IPS DF 19.7 (cell line): ENCODE measurements at places on chromosomes 6 and 20.

DNA sequence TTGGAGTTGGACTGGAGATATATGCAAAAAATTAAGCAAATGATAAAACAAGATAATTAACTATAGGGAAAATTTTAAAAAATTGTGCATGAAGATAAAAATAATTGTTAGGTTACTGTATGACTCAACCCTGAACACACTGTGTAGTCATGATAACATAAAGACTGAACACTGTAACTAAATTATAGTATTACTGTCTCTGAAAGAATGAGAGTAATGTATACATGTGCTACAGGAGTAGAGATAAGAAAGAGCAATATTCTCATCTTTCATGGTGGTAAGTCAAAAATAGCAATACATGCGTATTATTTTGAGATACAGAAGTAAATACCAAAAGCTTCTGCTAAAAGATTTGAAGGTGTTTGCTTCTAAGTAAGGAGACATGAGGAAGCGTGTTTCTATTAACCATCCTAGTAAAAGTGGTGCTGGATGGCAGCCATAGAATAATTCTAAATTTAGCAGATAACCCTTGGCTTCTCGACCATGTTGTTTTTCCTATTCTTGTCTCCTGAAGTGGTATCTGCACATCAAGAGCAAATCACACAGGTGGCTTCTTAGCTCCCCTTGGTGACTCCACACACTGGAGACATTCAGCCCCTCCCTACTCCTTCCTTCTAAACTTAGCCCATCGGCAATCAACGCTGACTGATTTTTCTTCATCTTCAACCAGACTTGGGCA is 390.6 kb upstream of the PLCB4 start:
- no peak for DNase-seq

GRCh38 chr6:116362276-116362675 is 8.5 kb upstream of the DSE start:
- no peak for DNase-seq

DNA sequence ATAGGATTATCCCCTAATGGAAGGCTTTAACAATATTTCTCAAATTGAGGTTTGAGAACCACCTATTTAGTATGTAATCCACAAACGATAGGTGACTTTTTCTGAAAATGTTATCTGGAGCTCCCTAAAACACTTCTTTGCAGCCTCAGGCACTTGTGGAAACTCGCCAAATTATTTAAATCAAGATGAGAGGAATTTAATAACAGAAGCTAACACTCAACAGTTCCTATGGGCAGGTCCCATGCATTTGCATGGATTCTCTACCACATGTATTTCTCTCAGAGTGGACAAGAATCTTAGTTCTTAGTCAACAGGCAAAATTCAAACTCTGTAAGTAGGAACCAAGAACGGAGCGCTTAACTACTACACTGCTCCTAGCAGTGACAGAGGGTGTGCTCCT is 20.7 kb downstream of the SOX4 start:
- no peak for DNase-seq

DNA sequence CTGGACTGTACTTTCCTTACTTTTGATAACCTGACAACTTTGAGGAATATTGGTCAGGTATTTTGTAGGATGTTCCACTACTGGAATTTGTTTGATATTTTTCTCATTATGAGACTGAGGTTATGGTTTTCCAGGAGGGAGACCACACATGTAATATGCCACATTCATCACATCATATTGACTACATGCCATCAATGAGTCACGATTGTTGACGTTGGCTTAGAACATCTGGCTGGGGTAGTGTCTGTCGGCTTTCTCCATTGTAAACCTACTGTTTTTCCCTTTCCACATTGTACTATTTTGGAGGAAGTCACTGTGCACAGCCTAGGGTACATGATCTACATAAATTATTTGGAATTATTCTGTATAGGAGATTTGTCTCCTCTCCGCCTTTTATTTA is 1.4 kb upstream of the STX11 start:
- no peak for DNase-seq

GRCh38 chr20:20513720-20514119 is 145.8 kb downstream of the INSM1 start:
- DNase-seq = no peak

GRCh38 chr6:154632119-154632518 is 101.1 kb upstream of the SCAF8 start:
- DNase-seq = no peak

DNA sequence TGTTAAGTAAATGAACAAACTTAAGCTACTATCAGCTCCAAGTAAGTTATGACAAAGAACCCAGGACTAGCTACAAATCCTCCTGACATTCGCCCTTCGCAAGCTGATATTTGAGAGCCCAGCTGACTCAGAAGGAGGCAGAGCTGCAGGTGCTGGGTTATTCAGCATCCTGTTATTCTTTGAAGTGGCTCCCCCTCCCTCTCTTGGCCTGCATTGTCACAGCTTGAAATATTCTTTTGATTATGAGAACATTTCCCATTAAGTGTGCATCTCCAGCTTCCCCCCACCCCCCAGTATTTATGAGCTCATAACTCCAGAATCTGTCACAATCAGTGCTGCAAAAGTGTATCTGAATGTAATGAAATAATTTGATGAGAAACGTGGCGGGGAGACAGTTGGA is 78.8 kb upstream of the RALY start:
- no peak for DNase-seq

GRCh38 chr6:35601331-35602132 is 87.2 kb downstream of the FKBP5 start:
- DNase-seq = peak; percentile 12

DNA sequence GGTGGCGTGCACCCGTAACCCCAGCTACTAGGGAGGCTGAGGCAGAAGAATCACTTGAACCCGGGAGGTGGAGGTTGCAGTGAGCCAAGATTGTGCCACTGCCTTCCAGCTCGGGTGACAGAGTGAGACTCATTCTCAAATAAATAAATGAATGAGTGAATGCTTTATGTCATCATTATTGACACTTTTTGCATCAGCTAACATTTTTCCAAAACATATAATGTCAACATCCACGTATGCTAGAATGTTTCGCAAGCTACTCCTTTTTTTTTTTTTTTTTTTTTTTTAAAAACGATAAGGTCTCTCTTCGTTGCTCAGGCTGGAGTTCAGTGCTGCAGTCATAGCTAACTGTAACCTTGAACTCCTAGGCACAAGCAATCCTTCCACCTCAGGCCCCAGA is 72.2 kb downstream of the SENP6 start:
- DNase-seq = no peak

GRCh38 chr6:135256866-135257265 is 75.8 kb downstream of the MYB start:
- no peak for DNase-seq

- no peak for DNase-seq
Observed at GRCh38 chr20:58078741-58079522, 149.5 kb downstream of the ANKRD60 start.

GRCh38 chr6:54308289-54308985 is at the start of gene TINAG:
Gene TINAG (plus strand): TSS chr6:54308441. CDS start chr6:54308551, 110 bp downstream.
- no peak for DNase-seq

DNA sequence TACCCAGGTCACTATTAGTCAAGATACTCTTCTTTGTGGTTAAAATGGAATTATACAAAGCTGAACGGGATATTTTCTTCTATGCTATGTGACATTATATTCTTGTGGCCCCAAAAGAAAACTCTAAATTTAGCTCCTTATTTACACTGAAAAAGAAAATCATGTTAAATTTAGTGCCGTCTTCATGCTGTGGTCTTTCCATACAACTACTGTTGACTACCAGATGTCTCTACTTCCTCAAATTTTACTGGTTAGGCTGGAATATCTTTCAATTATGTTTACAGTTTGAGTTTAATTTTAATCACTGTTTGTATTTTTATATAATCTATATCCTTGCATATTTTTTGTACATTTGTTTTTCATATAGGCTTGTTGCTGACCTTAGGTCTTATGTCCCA is 95.6 kb upstream of the FOXO3 start:
- DNase-seq = no peak

GRCh38 chr6:88360203-88360797 is 194.2 kb upstream of the CNR1 start:
- no peak for DNase-seq

DNA sequence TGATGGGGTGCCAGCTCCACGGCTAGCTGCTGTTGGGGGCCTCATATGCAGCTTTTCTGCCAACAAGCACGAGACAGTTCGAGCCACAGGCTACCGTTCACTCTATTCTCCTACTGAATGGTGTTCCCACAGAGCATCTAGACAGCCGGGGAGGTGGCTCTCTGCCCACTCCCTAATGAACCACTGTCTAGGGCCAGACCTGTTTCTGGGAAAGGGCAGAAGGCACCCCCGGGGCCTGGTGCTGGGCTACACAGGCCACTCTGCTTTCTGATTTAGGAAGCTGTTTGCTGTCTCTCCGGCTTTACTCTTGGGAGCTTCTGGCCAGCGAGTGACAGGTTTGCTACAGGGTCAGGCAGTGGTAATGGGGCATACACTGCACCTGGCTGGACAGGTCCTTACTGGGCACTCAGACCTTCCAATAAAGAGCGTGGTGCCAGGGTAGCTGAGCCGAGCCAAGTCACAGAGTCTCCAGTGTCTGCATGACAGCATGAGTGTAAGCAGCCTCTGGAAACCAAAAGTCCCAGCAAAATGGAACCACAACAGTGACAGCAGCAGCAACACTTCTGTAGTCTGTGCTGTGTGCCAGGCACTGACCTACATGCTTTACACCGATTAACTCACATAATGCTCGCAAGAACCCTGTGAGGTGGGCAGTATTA is 8.4 kb downstream of the CCDC167 start:
- no peak for DNase-seq

DNA sequence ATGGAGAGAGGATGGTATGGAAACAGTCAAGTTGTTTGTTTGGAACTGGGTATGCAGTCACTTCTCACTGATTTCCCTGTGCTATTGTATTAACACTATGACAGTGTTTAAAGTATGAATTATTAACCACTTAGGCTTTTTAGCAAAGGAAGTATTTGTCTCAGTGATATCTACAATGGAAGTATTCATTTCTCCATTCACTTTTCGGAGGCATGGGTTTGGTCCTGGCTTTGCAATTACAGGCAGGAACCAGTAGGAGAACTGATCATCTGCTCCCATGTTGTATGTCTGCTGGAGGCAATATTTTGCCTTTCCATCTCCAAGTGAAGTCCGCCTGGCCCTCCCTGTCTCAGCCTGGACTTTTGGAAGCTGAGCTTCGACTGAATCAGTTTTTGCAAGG is 30.6 kb upstream of the EXOC2 start:
- DNase-seq = no peak

- DNase-seq = no peak
Observed at GRCh38 chr6:107600936-107601335, 111.0 kb downstream of the SOBP start.

- no peak for DNase-seq
Observed at GRCh38 chr20:64055893-64056638, 6.6 kb upstream of the SOX18 start.

GRCh38 chr6:13504611-13505344 is 17.4 kb upstream of the GFOD1 start:
- no peak for DNase-seq

GRCh38 chr20:63520504-63520933 is at the start of gene PPDPF:
Gene PPDPF (plus strand): TSS chr20:63520765. CDS start chr20:63521309, 544 bp downstream.
- no peak for DNase-seq

DNA sequence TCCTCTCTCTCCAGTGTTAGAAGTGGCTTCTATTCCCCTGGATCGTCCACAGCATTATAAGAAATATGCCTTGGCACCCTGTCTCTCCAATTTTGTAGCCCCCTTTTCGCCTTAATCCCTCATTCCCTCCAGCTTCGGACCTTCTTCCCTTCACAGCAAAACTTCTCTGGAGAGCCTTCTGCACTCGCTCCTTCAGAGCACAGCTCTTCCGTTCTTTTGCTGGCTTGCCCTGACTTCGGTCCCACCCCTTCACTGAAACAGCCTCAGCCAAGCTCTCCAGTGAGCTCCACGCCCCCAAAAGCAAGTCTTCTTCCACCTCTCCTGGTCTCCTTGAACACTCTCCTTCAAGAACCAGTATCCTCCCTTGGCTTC is 134.7 kb upstream of the RNF24 start:
- no peak for DNase-seq

GRCh38 chr6:45645302-45645701 is 267.6 kb upstream of the SUPT3H start:
- DNase-seq = no peak

GRCh38 chr6:29976588-29977424 is 34.5 kb downstream of the HLA-A start:
- DNase-seq = no peak

- no peak for DNase-seq
Observed at GRCh38 chr20:62345681-62346370, 21.3 kb downstream of the LAMA5 start.

GRCh38 chr6:110255211-110255750 is 75.1 kb downstream of the CDC40 start:
- DNase-seq = no peak

- DNase-seq = no peak
Observed at GRCh38 chr20:34090645-34091044, 21.4 kb downstream of the EIF2S2 start.

DNA sequence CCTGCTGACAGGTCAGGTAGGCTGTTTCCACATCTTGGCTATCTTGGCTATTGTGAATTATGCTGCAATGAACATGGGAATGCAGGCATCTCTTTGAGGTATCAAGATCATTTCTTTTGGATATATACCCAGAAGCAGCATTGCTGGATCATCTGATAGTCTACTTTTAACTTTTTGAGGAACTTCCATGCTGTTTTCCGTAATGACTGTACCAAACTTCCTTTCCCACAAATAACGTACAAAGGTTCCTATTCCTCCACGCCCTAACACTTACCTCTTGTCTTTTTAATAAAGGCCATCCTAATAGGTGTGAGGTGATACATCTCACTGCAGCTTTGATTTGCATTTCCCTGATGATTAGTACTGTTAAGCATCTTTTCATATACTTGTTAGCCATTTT is 338.7 kb upstream of the RUNX2 start:
- DNase-seq = no peak

DNA sequence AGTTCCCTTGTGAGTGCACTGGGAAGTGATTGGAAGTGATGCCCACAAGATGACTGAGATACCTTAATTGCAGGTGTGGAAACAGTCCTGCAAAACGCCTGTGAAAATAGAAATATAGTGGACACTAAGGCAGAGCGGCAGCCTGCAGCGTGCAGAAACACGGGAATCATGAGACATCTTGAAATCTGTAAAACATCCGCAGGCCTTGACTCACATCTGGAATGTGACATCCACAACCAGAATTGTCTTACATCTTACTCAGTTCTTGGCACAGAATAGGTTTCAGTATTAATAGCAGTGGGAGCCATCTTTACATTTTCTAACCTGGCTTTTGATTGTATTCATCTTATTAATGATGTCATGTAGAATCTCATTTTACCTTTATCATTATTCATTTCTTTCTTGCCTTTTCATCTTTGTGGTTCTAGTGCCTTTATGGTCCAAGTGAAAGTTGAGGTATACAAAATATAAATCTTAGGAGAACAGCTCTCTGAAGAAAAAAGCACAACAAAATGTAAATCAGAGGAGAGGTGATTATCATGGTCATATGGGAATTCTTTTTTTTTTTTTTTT is 44.6 kb downstream of the CDYL start:
- no peak for DNase-seq

GRCh38 chr6:11778648-11779328 is at the start of gene ADTRP:
Gene ADTRP (minus strand): TSS chr6:11778803. CDS start chr6:11778759, 44 bp downstream.
- DNase-seq = no peak

DNA sequence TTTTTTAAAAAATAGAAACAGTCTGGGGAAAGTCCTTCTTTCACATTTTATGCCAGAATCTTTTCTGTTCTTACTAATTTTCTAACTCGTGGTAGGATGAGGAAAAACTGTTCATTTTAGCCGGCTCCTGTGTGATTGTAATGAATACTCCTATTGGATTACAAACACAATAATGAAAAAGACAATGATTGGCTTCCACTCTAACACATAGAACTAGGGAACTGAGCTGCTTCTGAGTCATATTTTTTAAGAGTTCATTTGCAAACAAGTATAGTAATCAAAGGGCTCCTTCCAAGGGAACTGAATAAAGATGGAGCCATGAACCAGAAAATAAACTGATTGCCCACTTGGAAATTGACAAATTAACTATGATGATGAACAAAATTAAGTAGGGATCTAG is 265.3 kb upstream of the TCF21 start:
- DNase-seq = no peak
